ENCODE measurements at places on chromosomes 16 and 17.

- peak; percentile 70 for DNase-seq
These were observed 503 bp upstream of the PLCD3 start for GRCh38 chr17:45132572-45133463.

GRCh38 chr17:43753493-43754129 lies 5.0 kb downstream of the SOST start:
- no peak for DNase-seq

- DNase-seq: no peak
These were observed 13.9 kb upstream of the CYTH1 start for GRCh38 chr17:78795861-78796516.

GRCh38 chr17:12982224-12982623 lies 35.6 kb downstream of the ELAC2 start:
- DNase-seq: no peak

DNA sequence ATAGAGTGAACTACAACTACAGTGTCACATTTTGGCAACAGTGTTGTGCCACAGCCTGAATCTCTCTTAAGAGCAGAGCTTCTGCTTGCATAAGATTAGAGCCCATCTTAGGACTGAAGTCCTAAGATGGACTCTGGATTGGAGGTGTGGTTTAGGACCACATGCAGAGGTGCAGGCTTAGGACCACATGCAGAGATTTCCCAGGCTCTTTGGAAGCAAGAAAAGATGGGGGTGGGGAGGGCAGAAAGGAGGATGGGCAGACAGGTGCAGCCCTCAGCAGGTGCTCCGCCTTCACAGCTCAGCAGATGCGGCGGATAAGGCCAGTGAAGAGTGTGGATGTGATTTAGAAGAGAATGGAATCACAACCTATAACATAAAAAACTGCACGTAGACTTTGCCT lies 128.7 kb downstream of the TANGO6 start:
- no peak for DNase-seq

DNA sequence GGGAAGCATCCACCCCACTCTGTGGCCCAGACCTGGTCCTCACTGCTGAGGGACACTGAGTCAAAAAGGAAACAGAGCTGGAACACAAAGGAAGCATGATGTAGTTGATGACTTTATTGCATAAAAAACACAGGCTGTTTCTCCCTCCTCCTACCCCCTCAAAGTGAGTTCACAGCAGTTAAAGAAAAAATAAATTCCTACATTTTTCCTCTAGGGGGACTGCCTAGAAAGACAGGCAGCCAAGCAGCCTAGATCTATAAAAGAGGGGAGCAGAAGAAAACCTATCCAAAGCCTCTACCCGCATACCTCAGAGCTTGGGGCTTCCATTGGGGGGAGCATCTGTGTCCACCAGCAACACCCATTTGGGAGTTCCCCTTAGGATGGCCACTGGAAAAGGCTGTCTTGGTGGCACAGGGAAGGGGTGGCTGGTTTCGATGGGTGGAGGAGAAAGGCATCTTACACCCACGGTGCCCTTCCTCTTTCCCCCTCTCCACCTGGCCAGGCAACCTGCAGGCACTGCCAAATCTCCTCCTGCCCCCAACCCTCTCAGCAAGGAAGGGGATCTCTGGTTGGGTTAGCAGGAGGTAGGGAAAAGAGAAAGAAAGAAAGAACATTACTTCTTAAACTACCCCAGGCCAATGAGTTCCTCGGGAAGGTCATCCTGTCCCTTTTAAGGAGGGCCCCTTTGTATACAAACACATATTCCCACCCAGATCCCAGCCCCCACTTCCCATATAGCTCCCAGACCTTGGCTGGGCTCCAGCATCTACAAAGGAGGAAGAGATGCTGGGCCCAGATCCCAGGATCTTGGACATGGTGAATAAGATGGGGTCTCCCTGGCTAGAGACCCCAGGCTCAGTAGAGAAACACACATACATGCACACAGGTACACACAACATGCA lies 4.0 kb upstream of the SCRN2 start:
- no peak for DNase-seq

DNA sequence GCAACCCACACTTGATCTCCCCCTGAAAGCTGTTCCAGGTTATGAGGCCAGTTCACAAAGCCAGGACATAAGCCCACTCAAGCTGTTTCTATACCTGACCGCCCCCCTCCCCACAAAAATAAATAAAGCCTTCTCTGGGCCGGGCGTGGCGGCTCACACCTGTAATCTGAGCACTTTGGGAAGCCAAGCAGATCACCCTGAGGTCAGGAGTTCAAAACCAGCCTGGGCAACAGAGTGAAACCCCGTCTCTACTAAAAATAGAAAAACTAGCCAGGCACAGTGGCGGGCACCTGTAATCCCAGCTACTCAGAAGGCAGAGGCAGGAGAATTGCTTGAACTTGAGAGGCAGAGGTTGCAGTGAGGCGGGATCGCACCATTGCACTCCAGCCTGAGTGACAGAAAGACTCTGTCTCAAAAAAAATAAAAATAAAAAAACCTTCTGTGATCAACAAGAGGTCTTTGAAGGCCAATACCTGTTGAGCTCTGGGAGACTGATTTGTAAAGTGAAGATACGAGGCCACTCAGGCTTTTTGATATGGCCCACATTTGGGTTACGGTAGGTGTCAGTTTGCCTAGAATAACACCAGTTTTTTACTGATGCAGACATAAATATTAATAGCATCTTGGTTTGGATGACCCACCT lies 2.2 kb downstream of the KDM8 start:
- no peak for DNase-seq

- no peak for DNase-seq
These were observed 383.0 kb upstream of the PMFBP1 start for GRCh38 chr16:72554935-72555334.

DNA sequence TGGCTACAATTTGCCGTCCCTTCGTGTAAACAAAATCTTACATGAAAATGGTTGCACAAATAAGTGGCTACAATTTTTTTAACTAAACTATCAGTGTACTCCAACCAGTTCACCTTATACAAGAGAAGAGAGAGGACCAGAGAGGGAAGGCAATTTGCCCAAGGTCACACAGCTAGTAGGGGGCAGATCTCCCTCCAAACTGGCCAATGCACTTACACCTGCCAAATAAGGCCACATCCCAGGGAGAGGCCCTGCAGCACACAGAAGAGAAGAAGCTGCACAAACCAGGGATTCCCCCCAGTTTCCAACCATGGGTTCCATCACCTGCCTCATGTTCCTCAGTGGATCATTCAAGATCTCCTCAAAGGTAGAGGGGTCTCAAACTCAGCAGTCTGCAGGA lies 349.9 kb downstream of the SOX9 start:
- no peak for DNase-seq

DNA sequence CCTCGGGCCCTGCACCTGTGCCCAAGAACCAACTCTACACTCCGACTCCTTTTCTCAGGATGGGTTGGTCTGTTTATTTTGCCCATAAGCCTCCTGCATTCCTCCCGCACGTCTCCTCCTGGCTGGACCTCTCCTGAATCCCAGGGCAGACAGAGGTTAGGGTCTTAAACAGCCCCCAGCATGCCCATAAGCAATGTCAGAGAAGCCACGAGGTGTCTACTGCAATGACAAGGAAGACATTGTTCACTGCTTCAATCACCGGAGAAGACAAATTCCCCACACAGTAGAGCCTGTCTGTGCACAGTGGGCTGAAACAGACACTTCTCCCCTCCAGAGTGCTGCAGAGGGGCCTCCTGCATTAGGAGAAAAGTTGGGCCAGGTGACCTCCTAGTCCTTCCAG lies 230.6 kb upstream of the RPL38 start:
- no peak for DNase-seq

DNA sequence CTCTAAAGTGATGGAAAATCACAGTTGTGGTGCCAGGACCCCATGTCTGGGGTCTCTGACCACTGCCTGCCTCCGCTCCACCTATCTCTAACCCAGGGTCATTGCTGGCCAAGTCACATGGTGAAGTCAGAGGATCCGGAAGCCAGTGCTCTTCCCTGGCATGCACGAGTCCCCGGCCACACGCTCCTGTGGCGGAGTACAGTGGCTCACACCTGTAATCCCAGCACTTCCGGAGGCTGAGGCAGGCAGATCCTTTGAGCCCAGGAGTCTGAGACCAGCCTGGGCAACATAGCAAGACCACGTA lies 21.5 kb upstream of the RBFOX3 start:
- DNase-seq: no peak

- no peak for DNase-seq
These were observed 147.2 kb upstream of the CACNG5 start for GRCh38 chr17:66687570-66688284.

DNA sequence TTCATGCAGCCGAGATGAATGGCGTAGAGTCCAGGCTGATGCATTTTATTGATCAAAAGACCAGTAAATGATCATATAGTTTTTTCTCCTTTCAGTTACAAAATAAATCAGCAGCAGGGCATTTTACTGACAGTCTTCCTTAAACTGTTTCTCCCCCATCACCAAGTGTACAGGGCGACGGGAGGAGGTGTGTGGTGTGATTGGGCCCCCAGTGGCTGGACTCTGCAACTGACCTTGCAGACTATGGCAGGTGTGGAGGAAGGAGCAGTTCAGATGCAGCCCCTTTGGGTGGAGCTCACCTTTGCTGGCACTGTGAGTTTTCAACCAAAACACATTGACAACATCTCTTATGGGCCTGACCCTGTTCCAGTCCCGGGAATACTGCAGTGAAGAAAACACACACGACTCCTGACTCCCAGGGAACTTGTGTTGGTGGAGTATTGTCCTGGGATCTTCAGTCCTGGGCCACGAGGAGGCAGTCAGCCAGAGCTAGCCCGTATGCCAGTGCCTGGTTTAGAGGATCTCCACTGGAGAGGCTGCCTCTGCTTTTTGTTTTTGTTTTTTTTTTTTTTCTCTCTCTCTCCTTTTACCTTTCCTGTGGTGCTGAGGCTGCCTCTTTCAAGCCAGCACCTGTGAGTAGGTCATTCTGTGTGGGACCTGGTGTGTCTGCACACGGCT lies 29.8 kb downstream of the KIAA0513 start:
- no peak for DNase-seq

- DNase-seq: no peak
These were observed 31.7 kb downstream of the TBC1D16 start for GRCh38 chr17:80003969-80004368.

GRCh38 chr17:12566291-12566690 lies 99.4 kb upstream of the MYOCD start:
- no peak for DNase-seq

- DNase-seq: no peak
These were observed 615.6 kb upstream of the SOX9 start for GRCh38 chr17:71505200-71505599.

GRCh38 chr17:68892193-68892592 lies 63.0 kb downstream of the ABCA8 start:
- DNase-seq: no peak

DNA sequence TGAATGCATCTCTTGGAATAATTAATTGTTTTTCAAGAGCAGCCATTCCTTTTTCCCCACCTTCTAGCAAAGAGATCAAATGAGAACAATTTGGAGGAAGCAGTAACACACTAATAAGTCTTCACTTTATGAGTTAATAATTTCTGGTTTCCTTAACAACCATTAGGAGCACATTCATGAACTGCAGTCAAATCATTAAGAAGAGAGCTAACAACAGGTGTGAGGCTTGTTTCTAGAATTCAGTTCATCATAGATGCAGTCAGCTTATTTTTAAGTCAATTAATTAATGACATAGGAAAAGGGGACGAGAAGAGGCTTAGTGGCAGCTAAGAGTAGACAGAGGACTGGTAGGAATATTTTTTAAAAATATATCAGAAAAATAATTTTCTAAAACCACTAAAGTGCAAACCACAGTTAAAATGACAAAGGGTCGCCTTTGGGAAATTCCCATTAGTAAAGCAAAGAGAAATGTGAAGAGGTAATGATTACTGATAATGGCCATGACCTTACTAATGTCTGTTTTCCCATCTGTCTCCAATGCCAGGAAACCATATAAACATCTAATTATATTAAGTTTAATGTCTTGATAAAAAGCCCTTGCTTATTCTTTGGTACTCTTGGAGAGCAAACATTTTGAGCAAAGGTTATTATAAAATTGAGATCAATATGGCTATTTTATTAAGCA lies 184.2 kb downstream of the KCNJ2 start:
- no peak for DNase-seq

DNA sequence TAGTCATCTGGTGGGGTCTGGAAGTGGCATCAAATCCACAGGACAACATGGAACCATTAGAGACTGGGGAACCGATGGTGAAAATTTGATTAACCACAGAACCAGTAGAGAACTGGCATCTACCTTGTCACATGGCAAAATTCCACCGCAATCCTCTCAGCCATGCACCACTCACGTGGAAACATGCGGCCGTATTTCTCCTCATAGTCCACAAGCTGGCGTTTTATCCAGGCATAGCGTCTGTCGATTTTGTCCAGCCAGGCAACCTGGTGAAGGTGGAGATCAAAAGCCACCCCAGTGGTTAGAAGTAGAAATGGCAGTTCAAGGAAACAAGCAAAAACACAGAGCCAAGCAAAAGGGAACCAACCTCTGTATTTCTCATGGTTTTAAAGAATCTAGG lies 87.6 kb downstream of the VPS53 start:
- no peak for DNase-seq

GRCh38 chr16:85049706-85050305 lies 22.2 kb downstream of the KIAA0513 start:
- no peak for DNase-seq

DNA sequence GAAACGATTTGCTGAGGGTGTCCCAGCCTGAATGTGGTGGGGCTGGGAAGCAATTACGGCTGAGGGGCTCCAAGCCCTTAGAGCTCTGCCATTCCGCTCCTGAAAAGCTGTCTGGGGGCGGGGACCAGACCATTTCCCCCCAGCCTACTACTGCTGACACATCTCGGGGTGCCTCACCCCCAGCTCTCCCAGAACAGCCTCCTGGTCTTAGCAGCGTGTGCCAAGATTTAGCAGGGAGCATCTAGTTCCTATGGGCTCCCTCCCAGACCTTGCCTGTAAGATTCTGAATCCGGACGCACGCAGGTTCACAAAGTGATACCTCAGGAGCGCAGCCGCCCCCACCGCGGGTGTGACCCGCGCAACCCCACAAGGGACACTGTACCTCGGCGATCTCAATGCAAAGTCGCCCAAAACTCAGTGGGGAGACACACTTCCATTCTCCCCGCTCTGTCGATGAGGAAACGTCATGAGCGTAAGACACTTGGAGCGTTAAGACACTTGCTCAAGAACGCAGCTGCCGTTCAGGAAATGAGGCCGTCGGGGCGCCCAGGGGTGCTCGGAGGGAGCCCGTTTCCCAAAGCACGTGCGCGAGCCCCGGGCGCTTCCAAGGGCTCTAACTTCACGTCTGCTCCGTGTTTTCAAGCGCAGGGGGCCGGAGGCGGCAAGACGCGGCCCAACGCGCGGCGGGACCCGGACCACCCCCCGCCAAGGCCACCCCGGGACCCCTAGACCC lies 629 bp downstream of the GEMIN4 start:
- peak; percentile 65 for DNase-seq

GRCh38 chr16:49921791-49922456 lies 66.0 kb upstream of the ZNF423 start:
- peak; percentile 43 for DNase-seq
